Brain pericyte (primary cell): ENCODE measurements at places on chromosomes 4 and X.

DNA sequence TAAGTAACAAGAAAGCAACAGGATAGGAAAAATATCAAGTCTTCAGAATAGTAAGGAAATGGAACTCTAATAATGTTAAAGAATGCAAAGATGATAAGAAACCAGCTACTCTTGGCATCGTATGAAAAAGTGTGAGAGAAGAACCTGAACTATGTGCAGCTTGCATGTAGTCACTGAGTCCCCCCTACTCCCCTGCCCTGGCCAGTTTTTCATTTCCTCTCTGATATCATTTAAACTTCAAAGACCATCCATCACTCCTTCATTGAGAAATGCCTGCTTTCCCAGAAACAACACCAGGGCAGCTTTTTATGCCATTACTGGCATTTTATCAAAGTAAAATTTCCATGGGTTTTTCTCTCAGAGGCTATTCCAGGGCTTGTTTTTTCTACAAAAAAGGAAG lies 28.1 kb downstream of the INPP4B start:
- DNase-seq: no peak

GRCh38 chr4:71863457-71863856 lies 79.6 kb upstream of the GC start:
- DNase-seq: no peak

- DNase-seq: no peak
Observed at GRCh38 chrX:64182208-64182607, 23.3 kb downstream of the AMER1 start.

- DNase-seq: no peak
Observed at GRCh38 chr4:159178151-159178546, 75.3 kb downstream of the RAPGEF2 start.

DNA sequence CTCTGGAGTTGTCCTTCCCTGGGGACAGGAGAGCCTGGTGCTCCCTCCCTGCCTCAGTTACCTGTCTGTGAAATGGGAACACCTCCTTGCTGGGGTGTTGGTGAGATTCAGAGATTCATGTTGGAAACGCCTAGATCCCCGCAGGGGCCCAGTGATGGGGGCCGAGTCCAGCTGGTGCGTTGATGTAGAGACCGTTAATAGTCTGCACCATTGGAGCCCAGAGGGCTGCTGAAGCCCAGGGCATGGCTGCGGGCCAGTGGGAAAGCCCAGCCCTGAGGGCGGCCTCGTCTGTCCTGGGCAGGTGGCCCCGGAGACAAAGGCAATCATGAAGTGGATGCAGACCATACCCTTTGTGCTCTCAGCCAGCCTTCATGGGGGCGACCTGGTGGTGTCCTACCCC lies 14.4 kb downstream of the CPZ start:
- no peak for DNase-seq

GRCh38 chr4:47145630-47146029 lies 114.3 kb downstream of the GABRB1 start:
- DNase-seq: peak; percentile 5

- DNase-seq: no peak
Observed at GRCh38 chr4:82436130-82436529, 5.7 kb downstream of the ENOPH1 start.

DNA sequence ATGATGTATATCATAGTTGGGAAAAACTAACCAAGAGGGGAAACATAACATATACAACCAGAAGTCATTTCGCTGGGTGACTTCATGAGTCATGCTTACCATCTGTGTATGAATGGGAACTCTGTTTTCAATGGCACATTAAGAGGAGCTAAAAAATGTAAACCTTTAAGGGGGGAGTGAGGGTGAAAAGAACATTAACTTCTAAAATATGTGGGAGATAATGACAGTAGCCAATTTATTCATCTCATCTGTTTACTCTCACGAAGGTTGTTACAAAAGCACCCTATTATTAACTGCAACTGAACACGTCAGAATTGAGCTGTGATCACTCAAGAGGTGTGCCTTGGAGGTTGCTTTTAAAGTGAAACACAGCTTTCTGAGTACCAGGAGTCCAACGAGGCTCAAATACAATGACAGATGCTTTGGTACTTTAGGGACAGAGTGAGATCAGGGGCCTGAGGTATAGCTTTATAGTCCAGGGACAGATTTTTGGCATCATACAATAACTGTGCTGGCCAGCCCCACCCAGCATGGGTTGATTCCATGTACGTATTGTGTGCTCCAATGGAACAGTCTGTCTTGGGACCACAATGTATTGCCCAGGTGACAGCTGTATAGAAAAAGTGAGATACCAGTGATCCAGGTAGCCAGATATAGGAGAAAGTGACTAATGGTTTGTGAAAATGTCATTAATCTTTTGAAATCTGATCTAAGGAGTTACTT lies 107.3 kb downstream of the AMMECR1 start:
- DNase-seq: peak; percentile 6

- DNase-seq: no peak
Observed at GRCh38 chr4:149409555-149409962, 406.1 kb downstream of the IQCM start.

- DNase-seq: no peak
Observed at GRCh38 chrX:76148041-76148665, 24.7 kb upstream of the PBDC1 start.
